ENCODE measurements at places on chromosomes 5 and 9.
A peak's percentile ranks its signal among the peaks of the same experiment; 100 is the strongest.

GRCh38 chr9:20788526-20789451 is 104.7 kb downstream of the FOCAD start:
- no peak for DNase-seq

GRCh38 chr5:16937503-16938161 is 1.5 kb upstream of the MYO10 start:
- DNase-seq: no peak

- DNase-seq: no peak
Observed at GRCh38 chr5:147968855-147969254, 62.5 kb upstream of the C5orf46 start.

DNA sequence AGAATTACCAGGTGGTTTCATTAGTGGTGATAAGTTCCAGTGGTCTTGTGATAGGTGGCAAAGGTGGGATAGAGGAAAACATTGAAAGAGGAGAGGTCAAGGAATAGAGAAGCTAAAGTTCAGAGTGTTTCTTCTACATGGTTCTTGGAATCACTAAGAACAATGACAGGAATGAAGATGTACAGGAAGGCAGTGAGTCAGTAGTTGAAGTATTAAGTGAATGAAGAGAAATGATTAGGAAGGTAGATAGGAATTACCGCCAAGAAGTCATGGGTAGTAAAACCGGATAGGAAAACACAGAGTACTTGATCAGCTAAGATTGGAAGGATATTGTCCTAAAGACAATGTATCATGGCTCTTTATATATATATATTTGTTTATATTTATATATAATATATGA is 37.9 kb upstream of the RASA1 start:
- DNase-seq: no peak

GRCh38 chr5:5209089-5209488 is 69.0 kb downstream of the ADAMTS16 start:
- peak; percentile 36 for DNase-seq

DNA sequence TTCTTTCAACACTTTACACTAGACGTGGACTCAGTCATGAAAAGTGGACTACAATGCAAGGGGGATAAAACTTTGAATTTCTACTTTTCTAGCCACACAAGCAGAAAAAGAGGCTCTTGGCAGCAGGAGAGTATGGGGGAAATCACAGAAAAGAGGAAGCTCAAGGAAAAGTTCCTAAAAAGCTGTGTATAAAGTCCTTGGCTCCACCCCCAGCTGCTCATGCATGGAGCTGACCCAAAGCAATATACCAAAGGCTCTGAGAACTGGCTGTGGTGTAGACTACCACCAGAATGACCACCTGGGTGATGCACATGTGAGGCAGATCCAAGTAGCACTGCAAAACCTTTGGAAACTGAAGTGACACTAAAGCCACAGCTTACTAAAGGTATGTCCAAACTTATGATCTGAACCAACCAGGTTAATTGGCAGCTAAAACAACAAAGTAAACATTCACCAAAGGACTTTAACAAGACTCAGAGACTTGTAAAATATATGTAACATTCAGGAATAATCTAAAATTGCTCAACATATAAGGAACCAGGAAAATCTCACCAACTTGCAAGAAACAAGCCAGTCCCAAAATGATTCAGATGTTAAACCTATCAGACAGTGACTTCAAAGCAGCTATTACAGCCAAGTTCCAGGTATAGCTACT is 55.5 kb upstream of the RASGRF2 start:
- DNase-seq: no peak

DNA sequence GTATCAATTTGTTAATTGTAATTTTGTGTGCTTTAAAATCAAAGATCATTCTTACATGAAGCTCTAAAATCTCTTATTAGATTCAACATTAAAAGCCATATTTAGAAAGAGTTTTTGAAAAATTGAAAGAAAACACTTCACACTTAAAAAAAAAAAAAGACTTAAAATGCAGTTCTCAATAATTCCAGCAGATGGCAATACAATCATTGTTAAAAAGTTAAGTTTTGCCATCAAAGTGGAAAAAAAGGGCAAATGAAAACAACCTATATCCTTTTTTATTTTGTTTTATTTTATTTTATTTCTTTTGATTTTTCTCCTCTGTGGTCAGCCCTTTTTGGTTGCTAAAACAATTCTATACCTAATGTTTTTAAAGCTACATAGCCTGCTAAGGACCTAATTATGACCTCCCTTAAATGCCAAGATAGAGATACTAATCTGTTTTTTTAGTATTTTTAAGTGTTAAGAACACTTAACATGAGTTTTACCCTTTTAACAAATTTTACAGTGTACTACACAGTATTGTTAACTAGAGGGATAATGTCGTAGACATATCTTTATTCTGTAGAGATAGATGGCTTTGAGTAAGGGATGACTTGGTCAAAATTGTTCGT is 154.2 kb upstream of the DAB2 start:
- no peak for DNase-seq

- no peak for DNase-seq
Observed at GRCh38 chr9:99623780-99624364, 197.8 kb upstream of the NR4A3 start.

GRCh38 chr9:37820142-37820541 is 19.5 kb downstream of the DCAF10 start:
- DNase-seq: no peak

DNA sequence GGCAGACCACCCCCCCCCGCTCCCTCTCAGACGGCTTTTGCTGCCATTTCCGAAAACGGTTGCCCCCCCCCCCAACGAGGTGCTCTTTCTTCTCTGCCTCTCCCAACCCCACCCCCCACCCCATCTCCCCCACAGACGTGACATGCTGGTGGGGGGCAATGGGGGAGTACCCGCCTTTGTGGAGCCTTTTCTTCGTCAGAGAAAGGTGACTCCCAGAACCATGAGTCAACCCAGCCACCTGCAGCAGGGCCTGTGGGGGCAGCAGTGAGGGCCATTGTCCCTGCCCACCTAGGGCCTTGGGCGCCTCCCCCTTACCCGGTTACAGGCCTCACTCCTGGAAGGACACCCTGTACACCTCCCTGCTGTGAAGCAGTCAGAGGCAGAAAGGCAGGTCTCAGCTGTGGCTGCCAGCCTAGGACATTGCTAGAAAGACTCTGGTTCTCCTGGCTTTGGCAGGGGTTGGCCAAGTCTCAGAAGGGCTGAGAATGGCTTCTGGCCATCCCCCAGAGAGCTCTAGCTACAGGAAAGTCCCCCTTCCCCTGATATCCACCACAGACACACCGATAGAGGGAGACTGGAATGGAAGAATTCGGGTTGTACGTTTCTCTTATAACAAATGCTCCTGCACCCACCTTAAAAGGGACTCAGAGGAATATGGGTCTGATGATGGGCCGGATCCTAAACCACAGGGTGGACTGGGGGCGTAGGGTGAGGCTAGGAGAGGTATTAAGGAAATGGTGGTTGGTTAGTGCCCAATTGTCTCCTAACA is 2.2 kb downstream of the DNAJB5 start:
- no peak for DNase-seq

GRCh38 chr5:23157169-23157568 is 304.0 kb upstream of the CDH12 start:
- DNase-seq: no peak

GRCh38 chr5:33237471-33237870 is 203.3 kb upstream of the TARS1 start:
- no peak for DNase-seq

All from right hindlimb (tissue), 1 donor.